ENCODE measurements at places on chromosomes 16 and 17.
A peak's percentile ranks its signal among the peaks of the same experiment; 100 is the strongest.

GRCh38 chr16:67082891-67083290 lies 26.9 kb upstream of the PHAF1 start:
- no peaks in the 10 kb centered on the region for H3K27me3 ChIP-seq
- H3K36me3 ChIP-seq = peaks cover 30% of the 10 kb centered on the region
- H3K27ac ChIP-seq = no peak overlapping the region

DNA sequence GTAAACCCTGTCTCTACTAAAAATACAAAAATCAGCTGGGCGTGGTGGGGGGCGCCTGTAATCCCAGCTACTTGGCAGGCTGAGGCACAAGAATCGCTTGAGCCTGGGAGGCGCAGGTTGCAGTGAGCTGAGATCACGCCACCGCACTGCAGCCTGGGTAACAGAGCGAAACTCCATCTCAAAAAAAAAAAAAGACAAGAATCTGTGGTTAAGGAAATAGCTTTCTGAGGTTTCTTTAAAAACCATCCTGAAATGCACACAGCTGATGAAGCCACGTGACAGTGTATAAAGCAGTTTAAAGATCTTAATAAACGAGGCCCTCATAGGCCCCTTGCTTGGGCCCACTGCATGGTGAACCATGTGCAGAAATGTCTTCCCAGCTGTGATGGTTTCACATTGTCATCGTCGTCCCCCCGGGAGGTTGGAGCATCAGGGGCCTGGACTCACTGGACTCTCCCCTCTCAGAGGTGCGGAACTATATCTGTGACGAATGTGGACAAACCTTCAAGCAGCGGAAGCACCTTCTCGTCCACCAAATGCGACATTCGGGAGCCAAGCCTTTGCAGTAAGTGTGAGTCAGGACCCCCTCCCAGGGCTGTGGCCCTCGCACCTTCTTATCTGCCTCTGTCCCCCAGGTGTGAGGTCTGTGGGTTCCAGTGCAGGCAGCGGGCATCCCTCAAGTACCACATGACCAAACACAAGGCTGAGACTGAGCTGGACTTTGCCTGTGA lies 16.2 kb downstream of the ZNF276 start:
- H3K27ac ChIP-seq = no peak overlapping the region
- DNase-seq = no peak
- no peak overlapping the region for H3K4me3 ChIP-seq
- H3K4me1 ChIP-seq = no peaks in the 10 kb centered on the region
- H3K27me3 ChIP-seq = no peaks in the 10 kb centered on the region

- no peak overlapping the region for H3K27ac ChIP-seq
- no peaks in the 10 kb centered on the region for H3K36me3 ChIP-seq
Observed at GRCh38 chr16:64417711-64418227, 704.1 kb downstream of the CDH11 start.

GRCh38 chr16:1876468-1876867 lies 4.5 kb upstream of the MEIOB start:
- H3K27ac ChIP-seq = no peak overlapping the region
- no peak for DNase-seq
- H3K36me3 ChIP-seq = no peaks in the 10 kb centered on the region

DNA sequence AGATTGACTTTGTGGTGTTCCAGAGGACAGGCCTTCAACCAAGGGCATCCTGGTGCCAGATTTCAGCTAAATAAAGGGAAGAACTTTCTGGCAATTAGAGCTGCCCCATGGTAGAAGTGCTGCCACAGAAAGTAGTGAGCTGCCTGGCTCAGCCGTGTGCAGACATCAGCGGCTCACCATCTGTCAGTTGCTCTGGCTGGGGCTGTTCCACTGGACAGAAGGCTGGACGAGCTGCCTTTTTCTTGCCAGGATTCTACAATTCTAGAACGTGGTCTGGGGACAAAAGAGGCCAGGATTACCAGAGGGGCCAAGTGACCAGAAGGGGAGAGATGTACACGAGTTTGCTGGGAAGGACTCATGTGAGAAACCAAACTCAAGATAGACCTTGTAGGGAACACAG lies 107.0 kb upstream of the RPL38 start:
- H3K27ac ChIP-seq = no peak overlapping the region
- no peak for DNase-seq
- no peaks in the 10 kb centered on the region for H3K27me3 ChIP-seq
- no peaks in the 10 kb centered on the region for H3K4me1 ChIP-seq
- H3K36me3 ChIP-seq = no peaks in the 10 kb centered on the region
- H3K4me3 ChIP-seq = no peak overlapping the region

GRCh38 chr17:83138820-83139219 lies 59.4 kb downstream of the METRNL start:
- H3K4me1 ChIP-seq = no peaks in the 10 kb centered on the region
- no peak overlapping the region for H3K4me3 ChIP-seq
- H3K27me3 ChIP-seq = peaks cover 20% of the 10 kb centered on the region
- DNase-seq = no peak
- H3K36me3 ChIP-seq = no peaks in the 10 kb centered on the region

- H3K27ac ChIP-seq = no peak overlapping the region
- no peak overlapping the region for H3K4me3 ChIP-seq
- H3K36me3 ChIP-seq = no peaks in the 10 kb centered on the region
- peaks cover 37% of the 10 kb centered on the region for H3K4me1 ChIP-seq
- H3K27me3 ChIP-seq = no peaks in the 10 kb centered on the region
- no peak for DNase-seq
Observed at GRCh38 chr17:17965152-17965721, 7.0 kb downstream of the TOM1L2 start.

DNA sequence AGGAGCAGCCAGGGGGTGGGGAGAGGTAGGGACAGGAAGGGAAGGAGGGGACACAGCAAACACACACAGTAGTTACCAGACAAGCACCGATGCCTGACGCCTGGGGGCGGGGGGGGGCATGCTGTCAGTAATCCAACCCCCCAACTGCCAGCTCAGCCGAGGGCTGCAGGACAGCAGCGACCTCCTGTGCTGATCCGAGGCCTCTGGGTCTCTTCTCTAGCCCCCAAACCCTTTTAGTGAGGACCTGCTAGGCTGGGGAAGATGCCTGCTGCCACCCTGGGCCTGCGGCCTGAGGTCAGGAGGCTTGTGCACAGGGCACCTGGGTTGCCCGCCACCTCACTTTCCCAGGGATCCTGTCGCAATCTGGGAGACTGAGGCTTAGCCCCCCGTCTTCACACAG lies 11.6 kb downstream of the FLOT2 start:
- peaks cover 19% of the 10 kb centered on the region for H3K4me1 ChIP-seq
- no peak overlapping the region for H3K4me3 ChIP-seq
- no peaks in the 10 kb centered on the region for H3K27me3 ChIP-seq
- peaks cover 86% of the 10 kb centered on the region for H3K36me3 ChIP-seq

DNA sequence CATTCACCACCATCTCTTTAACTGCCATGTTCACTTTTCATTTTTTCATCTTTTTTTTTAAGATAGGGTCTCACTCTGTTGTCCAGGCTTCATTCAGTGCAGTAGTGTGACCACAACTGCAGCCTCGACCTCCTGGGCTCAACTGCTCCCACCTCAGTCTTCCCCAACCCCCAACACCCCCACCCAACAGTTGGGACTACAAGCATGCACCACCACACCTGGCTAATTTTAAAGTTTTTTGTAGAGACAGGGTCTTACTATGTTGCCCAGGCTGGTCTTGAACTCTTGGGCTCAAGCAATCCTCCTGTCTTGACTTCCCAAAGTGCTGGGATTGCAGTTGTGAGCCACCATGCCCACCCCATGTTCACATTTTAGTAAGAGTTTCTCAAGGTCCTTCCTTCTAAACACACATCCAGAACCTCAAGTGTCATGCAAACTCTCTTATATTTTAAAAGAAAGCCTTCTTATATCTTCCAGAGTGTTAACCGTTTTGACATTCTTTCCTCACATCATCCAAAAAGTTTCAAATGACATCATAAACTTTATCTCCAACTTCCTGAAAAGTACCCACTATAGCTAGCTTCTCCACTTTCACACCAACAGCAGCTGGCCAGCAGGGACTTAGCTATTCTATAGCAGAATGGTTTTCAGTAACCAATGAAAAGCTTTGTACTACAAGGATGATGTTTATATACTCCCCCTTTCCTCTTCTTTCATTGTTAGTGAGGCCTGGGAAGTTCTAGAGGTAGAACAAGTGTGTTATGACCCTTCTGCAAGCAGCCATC lies 49.3 kb downstream of the TRAF4 start:
- H3K4me3 ChIP-seq = no peak overlapping the region
- H3K27me3 ChIP-seq = no peaks in the 10 kb centered on the region
- DNase-seq = no peak

GRCh38 chr16:160691-161190 lies 5.0 kb upstream of the HBM start:
- H3K4me1 ChIP-seq = peaks cover 8% of the 10 kb centered on the region
- no peak overlapping the region for H3K27ac ChIP-seq
- DNase-seq = no peak
- H3K36me3 ChIP-seq = no peaks in the 10 kb centered on the region
- H3K4me3 ChIP-seq = no peak overlapping the region
- peaks cover 24% of the 10 kb centered on the region for H3K27me3 ChIP-seq

DNA sequence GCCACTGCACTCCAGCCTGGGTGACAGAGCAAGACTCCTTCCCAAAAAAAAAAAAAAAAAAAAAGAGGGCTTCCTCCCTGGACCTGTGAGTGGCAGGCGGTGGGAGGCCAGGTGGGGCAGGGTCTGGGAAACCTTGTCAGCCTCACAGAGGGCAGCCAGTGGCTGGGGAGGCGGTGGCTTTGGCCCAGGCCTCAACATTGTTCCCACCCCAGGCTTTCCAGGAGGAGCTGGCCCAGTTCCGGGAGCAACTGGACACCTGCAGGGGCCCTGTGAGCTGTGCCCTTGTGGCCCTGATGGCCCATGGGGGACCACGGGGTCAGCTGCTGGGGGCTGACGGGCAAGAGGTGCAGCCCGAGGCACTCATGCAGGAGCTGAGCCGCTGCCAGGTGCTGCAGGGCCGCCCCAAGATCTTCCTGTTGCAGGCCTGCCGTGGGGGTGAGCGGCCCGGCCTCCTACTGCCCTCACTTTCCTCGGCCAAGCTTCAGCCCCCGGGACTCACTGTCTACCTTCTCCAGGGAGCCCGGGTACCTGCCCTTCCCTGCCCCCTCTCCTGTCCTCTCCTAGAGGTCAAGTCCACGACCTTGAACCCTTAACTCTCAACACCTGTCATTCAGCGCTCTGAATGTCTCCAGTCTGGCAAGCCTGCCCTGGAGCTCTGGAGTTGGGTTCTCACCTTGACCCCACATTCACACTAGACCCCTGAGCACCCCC lies 12.4 kb downstream of the ZNF213 start:
- no peak overlapping the region for H3K27ac ChIP-seq

- no peak for DNase-seq
- no peaks in the 10 kb centered on the region for H3K36me3 ChIP-seq
- H3K27me3 ChIP-seq = no peaks in the 10 kb centered on the region
- H3K4me1 ChIP-seq = peaks cover 58% of the 10 kb centered on the region
- peak overlapping the region; percentile 84 for H3K27ac ChIP-seq
Observed at GRCh38 chr17:49574323-49574781, 1.3 kb upstream of the NXPH3 start.

DNA sequence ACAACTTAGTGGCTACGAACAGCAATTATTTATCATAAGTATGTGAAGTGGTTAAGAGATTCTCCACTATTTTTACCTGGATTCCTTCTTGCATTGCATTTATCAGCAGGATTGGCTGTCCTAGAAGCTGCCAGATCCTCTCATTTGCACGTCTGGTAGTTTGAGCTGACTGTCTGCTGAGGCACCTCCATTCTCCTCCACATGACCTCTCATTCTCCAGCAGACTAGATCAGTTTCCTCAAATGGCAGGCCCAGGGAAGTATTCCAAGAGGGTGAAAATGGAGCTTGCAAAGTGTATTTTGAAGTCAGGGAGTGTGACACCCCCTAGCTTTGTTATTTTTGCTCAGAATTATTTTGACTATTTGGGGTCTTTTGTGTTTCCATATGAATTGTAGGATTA lies 870.1 kb downstream of the CDH11 start:
- no peaks in the 10 kb centered on the region for H3K27me3 ChIP-seq
- H3K4me1 ChIP-seq = peaks cover 5% of the 10 kb centered on the region
- H3K4me3 ChIP-seq = no peak overlapping the region
- no peaks in the 10 kb centered on the region for H3K36me3 ChIP-seq
- no peak for DNase-seq

DNA sequence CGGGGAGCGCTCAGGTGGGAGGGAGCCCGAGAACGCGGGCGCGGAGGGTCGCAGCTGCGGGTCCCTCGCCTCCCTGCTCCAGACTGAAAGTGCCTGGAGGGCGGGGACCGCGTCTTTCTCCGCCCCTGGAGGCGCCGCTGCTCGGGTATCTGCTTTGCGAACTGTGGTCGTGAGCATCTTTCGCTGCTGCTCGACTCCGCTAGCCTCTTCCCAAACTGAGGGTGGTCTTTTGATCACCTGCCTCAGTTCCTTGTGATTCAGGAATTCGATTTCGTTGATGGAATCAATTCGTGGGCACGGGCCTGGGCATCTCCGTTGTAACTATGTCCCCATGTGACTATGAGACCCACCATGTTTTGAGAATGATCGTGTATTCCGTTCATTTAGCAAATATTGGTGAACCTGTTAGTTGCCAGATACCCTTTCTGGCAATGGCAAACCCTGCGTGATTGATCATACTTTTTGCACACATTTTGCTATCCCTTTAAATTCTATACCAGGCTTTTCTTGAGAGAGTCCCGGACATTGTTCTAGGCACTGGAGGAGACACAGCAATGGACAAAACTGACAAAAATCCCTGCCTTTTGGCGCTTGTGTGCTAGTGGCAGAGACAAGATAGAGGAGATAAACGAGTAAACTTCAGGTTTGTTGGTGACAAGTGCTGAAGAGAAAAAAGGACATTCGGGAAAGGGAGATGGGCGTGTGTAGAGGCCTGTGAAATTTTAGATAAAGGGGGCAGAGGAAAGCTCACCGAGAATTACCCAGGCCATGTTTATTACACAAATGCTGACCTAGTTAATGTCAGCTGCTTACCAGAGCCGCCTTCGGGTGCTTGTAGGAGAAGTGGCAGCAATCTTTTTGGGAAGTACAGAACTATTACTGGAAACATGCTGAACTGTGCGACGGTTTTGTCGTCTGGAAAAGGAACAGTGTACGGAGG lies 948 bp downstream of the UTP18 start:
- H3K27me3 ChIP-seq = no peaks in the 10 kb centered on the region
- H3K36me3 ChIP-seq = no peaks in the 10 kb centered on the region
- peak overlapping the region; percentile 94 for H3K4me3 ChIP-seq
- H3K4me1 ChIP-seq = peaks cover 39% of the 10 kb centered on the region

DNA sequence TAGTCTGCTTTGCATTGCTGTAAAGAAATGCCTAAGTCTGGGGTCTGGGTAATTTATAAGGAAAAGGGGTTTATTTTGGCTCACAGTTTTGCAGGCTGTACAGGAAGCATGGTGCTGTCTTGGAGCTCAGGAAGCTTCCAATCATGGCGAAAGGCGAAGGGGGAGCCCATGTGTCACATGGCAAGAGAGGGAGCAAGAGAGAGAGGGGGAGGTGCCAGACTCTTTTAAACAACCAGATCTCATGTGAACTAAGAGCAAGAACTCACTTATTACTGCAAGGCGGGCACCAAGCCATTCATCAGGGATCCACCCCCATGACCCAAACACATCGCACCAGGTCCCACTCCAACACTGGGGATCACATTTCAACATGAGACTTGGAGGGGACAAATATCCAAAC lies 148.2 kb upstream of the HS3ST2 start:
- peaks cover 18% of the 10 kb centered on the region for H3K27me3 ChIP-seq
- H3K27ac ChIP-seq = no peak overlapping the region
- no peak for DNase-seq
- peaks cover 5% of the 10 kb centered on the region for H3K4me1 ChIP-seq
- no peaks in the 10 kb centered on the region for H3K36me3 ChIP-seq
